ENCODE measurements at places on chromosomes 2 and 18. TPM values are rescaled to one million over a fixed set of nuclear protein-coding genes. Genes with fewer than 3 reads are reported as not detected.

The GALNT5 gene
- total RNA-seq, result 1.9 TPM

The FSHR gene
- not detected for total RNA-seq

The ETAA1 gene
- total RNA-seq, result 17.1 TPM

- DNase-seq, result no peak
Measured at GRCh38 chr2:137525132-137525531, 439.1 kb upstream of the HNMT start.

GRCh38 chr2:134674687-134675086 is 44.1 kb downstream of the TMEM163 start:
- DNase-seq, result no peak
